ENCODE measurements at places on chromosomes 7 and 10.

GRCh38 chr7:90081621-90082020, 72.6 kb upstream of the STEAP1 start:
- no peak for DNase-seq

DNA sequence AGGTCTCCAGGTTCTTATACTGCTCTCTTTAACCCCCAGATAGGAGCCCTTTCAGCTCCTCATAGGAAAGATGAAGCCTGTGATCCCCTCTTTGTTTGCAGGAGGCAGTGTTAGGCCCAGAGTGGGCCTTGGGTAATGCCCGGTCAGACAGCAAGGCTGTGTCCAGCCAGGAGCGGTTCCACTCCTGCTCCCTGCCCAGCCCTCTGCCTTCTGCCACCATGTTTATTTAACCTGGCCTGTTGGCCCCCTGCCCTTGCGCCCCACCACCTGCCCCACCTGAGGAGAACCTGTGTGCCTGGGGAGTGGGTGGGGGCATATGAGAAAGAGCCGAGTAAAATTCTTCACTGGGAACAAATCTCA, 24.3 kb downstream of the CDH23 start:
- no peak for DNase-seq

GRCh38 chr10:80191589-80192270, 13.6 kb downstream of the ANXA11 start:
- DNase-seq: no peak

DNA sequence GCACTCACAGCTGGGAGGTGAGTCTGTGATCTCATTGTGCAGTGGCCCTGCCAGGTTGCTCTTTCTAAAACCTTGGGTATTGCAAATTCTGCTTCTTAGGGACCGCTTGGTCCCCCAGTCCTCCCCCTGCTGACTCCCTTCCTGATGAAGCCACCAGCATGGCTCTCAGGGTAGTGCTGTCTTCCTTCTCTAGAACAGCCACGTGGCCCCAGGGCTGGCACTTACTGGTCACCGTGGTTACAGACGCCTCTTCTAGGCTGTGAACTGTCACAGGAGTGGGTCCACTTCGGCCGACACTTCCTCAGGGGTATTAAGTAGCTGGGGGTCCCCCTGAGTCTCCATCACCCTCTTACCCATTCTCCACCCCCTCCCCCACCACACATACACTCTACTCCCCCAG, 2.7 kb upstream of the HTRA1 start:
- DNase-seq: no peak

- DNase-seq: no peak
Observed at GRCh38 chr7:27936768-27937102, 196.8 kb downstream of the TAX1BP1 start.

- DNase-seq: no peak
Observed at GRCh38 chr7:140235114-140235513, 58.3 kb upstream of the KDM7A start.

DNA sequence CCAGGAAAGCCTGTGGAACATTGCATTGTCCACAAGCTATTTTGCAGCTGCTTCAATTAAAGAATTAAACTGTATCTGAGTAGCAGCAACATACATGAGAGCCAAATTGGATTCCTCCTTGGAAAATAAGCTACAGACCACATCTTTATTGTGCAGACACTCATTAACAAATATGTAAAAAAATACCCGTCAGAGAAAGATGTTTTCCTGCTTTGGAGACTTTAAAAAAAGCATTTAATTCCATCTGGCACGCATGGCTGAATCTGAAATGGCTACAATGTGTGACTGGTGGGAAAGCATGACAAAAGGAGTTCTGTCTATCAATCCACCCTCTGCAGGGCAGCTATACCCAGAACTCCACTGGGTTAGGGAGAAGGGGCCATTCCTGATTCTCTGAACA, 73.1 kb upstream of the HPS1 start:
- no peak for DNase-seq

GRCh38 chr7:83613232-83613631, 35.7 kb downstream of the SEMA3E start:
- no peak for DNase-seq

DNA sequence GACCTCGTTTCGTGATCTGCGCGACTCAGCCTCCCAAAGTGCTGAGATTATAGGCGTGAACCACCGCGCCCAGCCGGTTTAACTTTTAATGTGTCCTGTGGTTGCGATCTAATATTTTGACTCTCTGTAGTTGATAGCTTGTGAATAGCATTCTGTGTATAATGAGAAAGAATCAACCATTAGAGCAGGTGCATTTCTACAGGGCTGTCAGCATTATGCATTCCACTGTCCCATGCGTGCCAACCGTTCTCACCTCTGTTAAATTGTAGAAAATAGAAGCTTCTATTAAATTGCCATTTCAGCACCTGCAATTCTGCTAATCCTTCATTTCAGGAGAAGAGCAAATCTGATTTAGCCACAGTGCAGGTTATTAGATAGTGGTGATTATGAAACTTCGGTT, 61.7 kb downstream of the VIM start:
- no peak for DNase-seq

DNA sequence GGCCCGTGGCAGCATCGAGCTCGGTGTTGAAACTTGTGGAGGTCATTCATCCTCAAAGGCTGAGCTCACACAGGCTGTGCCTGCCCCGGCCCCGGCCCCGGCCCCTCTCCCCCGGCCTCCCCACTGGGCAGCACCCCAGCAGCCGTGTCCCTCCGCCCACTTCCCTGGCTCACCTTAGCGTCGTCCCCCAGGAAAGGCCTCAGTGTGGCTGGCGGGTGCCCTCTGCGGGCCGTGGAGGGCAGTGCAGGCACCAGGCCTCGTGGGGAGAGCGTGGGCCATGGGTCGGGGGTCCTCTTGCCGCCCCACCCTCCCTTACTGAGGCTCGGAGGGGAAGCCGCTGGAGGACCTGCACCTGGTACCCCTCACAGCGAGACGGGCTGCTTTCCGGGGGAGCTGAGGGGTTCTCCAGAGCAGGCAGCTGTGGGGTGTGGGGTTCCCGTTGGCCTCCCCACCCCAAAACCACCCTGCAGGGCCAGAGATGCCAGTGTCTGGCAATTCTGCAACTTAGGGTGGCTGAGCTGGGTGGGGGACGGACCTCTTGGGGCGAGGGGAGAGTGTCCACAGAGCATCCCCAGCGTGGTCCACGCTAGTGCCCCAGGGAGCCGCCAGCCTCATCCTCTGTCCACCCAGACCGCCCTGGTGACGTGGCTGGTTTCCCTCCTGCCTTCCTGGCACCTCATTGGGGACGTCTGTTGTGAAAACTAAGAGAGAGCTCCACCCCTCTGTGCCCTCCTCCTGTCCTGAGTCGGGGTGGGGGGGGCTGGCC, 44.2 kb upstream of the DPYSL4 start:
- peak; percentile 78 for DNase-seq

- no peak for DNase-seq
Observed at GRCh38 chr7:115208710-115209560, 287.0 kb downstream of the MDFIC start.

- DNase-seq: peak; percentile 85
Observed at GRCh38 chr10:96124230-96125141, 5.6 kb upstream of the ZNF518A start.

GRCh38 chr10:117996709-117997108, 50.0 kb downstream of the RAB11FIP2 start:
- no peak for DNase-seq

DNA sequence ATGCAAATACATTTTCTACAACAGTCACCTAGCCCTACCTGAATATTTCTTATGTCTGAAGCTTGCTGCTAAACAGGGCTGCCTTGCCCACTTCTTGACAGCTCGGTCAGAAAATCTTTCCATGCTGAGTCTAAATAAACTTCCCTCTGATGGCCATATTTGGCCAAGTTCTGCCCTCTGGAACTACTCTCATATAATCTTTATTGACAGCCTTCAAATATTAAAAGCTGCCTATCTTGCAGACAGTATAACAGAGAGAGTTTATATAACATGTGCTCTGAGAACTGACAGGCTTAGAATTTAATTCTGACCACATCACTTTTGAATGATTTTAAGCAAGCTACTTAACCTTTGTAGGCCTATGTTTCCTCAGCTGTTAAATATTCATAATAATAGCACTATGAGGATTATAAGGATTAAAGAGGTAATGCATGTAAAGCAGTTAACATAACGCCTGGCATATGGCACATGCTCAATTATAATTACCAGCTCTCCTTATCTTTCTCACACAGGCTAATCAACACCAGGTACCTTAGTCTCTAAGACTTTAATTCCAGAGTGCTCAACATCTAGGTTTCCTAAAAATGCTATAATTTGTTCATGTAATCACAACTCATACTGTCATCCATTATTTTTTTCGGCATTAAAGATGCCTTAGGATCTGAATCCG, 334.1 kb downstream of the HPSE2 start:
- no peak for DNase-seq

DNA sequence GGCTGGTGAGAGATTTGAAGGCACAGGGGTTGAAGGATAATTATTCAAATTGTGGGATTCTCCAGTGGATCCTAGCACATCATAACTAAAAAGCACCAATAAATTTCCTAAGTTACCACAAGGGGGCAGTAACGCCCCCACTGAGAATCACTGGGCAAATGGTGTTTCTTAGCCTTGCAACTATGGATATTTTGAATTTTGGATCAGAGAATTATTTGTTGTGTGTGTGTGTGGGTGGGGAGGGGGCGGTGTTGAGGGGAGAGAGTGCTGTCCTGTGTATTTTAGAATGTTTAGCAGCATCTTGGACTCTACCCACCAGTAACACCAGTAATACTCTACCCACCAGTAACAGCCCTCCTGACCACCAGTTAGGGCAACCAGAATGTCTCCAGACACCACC, 63.3 kb upstream of the PRKG1 start:
- DNase-seq: peak; percentile 63

DNA sequence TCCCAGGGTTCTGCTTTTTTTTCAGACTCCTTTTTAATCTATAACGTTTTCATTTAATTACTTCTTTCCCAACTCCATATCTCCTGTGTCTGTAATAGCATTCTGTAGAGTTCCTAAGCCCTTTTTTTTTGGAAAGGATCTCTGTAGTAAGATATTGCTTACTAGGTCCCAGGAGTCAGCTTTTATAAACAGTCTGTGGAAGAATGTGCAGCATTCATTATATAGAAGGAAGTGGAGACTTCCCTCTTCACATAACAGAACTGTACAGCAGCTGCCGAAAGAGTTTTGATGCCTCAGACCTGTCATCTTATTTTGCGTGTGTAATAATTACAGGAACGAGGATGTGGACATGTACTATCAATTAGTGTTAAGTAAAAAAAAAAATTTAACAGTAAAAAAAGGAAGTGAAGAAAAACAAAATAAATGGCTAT, 7.4 kb upstream of the STEAP4 start:
- no peak for DNase-seq
